Activated CD4-positive, alpha-beta T cell treated with anti-CD3 and anti-CD28 coated beads, Interleukin-2, amount 10 ng/mL, durations not matched to agents 7 days and 5 days (primary cell): ENCODE measurements at places on chromosomes 7 and 10. TPM values are rescaled to one million over a fixed set of nuclear protein-coding genes. Genes with fewer than 3 reads are reported as not detected.

DNA sequence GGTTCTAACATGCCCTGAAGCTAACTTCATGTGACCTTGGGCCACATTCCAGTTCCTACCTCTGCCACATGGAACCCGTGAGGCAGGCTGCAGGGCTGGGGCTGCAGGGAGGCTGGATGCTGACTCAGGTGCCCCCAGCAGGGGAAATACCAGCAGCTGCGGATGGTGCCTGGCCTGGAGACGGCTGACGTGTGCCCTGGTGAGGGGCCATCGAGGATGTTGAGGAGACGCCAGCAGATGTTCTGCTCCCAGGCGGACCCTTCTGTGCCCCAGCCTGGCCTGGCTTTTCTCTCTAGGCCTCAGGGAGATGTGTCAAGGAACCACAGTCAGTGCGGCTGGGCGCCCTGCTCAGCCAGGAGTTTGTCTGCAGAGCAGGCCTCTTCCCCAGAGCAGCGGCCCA, 8.8 kb downstream of the BAG3 start:
- no peak overlapping the region for H3K4me3 ChIP-seq
- no peaks in the 10 kb centered on the region for H3K27me3 ChIP-seq
- H3K36me3 ChIP-seq: peaks cover 17% of the 10 kb centered on the region
- no peak for DNase-seq
- H3K4me1 ChIP-seq: peaks cover 54% of the 10 kb centered on the region
- H3K27ac ChIP-seq: no peak overlapping the region

DNA sequence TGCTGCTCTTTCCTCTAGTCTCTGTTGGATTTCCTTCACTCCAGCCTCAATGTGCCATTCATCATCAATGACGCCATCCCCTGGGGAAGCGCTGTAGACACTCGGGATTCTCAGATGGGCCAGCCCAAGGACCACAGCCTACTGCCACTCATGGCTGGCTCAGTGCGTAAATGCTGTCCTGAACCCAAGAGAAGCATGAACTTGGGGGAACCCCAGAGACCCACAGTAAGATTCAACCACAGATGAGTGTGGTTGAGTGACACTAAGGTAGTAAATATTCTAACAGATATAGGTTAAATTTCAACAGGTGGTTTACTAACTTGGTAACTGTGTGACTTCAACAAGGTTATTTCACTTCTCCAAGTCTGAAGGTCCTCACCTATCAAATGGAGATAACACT, 304.1 kb downstream of the GRM8 start:
- H3K27me3 ChIP-seq: no peaks in the 10 kb centered on the region
- H3K27ac ChIP-seq: no peak overlapping the region
- H3K36me3 ChIP-seq: no peaks in the 10 kb centered on the region
- DNase-seq: no peak
- H3K4me1 ChIP-seq: no peaks in the 10 kb centered on the region

- DNase-seq: no peak
- H3K36me3 ChIP-seq: no peaks in the 10 kb centered on the region
- H3K4me3 ChIP-seq: no peak overlapping the region
- peaks cover 24% of the 10 kb centered on the region for H3K27me3 ChIP-seq
- no peaks in the 10 kb centered on the region for H3K4me1 ChIP-seq
These were observed 148.5 kb upstream of the AKR1E2 start for GRCh38 chr10:4677296-4678021.

GRCh38 chr7:2010551-2011265, 222.0 kb downstream of the MAD1L1 start:
- no peak overlapping the region for H3K27ac ChIP-seq
- no peaks in the 10 kb centered on the region for H3K4me1 ChIP-seq
- no peaks in the 10 kb centered on the region for H3K27me3 ChIP-seq
- no peak overlapping the region for H3K4me3 ChIP-seq
- no peak for DNase-seq
- H3K36me3 ChIP-seq: no peaks in the 10 kb centered on the region

- peaks cover 29% of the 10 kb centered on the region for H3K4me1 ChIP-seq
- no peak overlapping the region for H3K27ac ChIP-seq
- no peaks in the 10 kb centered on the region for H3K27me3 ChIP-seq
- no peak for DNase-seq
These were observed 5.5 kb downstream of the GTPBP10 start for GRCh38 chr7:90351987-90352386.

DNA sequence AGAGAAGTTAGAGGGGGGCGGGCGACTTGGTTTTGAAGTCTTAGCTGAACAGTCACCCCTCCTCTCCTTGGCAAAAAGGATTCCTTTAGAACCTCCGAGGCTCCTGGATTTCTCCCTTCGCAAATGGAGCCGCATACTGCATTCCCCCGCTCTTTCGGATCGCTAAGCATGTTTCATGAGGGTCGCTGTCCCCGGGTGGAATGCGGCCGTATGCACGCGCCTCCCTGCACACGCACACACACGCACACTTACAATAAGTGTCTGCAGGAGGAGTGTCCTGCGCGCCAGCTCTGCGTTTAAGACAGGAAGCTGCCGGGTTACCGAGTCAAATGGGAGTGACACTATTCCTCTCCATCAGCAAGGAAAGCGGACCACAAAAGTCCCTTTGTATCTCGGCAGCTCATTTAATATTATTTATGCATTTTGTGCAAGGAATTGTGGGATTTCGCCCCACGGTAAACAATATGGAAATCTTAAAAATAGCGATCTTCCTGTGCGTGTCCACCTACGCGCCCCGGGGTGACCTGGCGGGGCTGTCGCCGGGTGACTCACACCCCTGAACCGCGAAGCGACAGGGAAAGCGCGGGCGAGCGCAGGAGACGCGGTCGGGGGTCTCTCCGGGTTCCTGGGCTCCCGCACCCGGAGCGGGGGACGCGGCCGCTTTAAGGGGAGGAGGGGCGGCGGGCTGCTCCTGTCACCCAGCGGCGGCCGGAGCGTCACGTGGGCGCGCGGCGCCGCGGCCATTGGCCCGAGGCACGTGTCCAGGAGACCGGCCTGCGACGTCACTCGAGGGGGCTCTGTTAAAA, 988 bp upstream of the EN2 start:
- no peak for DNase-seq
- peak overlapping the region; percentile 71 for H3K27ac ChIP-seq
- H3K4me1 ChIP-seq: peaks cover 4% of the 10 kb centered on the region
- H3K36me3 ChIP-seq: no peaks in the 10 kb centered on the region

DNA sequence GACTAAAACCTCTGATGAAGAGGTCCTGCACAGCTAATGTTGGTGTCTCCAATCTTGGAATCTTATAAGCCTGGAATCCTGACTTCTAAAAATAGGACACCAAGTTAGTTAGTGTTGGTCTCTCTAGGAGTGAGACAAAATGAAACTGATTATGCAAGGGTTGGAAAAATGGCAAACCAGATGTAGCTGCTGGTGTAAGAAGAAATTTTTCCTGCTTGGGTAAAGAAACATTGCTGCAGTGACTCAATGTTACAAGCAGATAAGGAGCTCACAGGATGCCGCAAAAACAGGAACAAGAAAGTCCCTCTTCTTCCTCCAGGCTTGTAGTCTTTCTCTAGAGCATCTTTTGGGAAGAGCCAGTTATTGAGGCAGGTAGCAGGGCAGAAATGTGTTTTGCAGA, 449.0 kb downstream of the ETV1 start:
- H3K4me3 ChIP-seq: no peak overlapping the region
- no peaks in the 10 kb centered on the region for H3K36me3 ChIP-seq
- H3K27me3 ChIP-seq: no peaks in the 10 kb centered on the region
- no peak overlapping the region for H3K27ac ChIP-seq

DNA sequence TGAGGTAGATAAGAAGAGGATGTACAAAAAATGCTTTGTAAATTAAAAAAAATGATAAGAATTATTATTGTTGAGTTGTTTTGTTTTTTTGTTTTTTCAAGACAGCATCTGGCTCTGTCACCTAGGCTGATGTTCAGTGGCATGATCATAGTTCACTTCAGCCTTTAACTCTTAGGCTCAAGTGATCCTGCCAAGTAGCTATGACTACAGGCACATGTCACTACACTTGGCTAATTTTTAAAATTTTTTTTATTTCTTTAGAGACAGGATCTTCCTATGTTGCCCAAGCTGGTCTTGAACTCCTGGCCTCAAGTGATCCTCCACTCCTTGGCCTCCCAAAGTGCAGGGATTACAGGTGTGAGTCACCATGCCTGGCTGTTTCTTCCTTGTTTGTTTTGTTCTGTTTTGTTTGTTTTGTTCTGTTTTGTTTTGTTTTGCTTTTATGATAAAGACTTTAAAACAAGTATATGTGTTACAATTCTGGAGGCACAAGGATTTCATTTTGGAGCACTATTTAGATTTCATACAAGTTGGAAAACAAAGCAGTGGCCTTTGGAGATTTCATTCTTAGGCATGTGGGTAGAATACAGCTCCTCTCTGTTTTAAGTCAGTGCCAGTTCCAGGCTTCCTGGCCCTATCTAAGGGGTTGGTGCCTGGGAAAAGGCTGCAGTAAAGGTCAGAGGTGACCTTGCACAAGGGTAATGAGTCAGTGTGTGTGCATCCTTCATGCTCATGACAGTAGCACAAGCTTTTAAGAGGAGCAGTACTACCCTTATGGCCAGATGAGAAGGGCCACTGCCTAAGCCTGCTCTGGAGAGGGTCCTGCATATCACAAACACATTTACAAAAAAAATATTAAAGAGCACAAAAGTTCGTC, 17.9 kb downstream of the FGFBP3 start:
- peaks cover 18% of the 10 kb centered on the region for H3K27me3 ChIP-seq
- H3K4me1 ChIP-seq: peaks cover 9% of the 10 kb centered on the region
- no peaks in the 10 kb centered on the region for H3K36me3 ChIP-seq
- DNase-seq: no peak
- no peak overlapping the region for H3K4me3 ChIP-seq
- H3K27ac ChIP-seq: no peak overlapping the region

- H3K4me3 ChIP-seq: peak within 1 kb of the TSS; percentile 65
- peak; percentile 11 for DNase-seq
- peaks cover 61% of the 10 kb centered on the region for H3K27me3 ChIP-seq
- no peaks in the 10 kb centered on the region for H3K36me3 ChIP-seq
- no peak within 1 kb of the TSS for H3K27ac ChIP-seq
These were observed at the start of gene PARD3 for GRCh38 chr10:34815185-34816084. PARD3 (minus strand) TSS chr10:34815296; CDS start chr10:34814995, 301 bp downstream.

DNA sequence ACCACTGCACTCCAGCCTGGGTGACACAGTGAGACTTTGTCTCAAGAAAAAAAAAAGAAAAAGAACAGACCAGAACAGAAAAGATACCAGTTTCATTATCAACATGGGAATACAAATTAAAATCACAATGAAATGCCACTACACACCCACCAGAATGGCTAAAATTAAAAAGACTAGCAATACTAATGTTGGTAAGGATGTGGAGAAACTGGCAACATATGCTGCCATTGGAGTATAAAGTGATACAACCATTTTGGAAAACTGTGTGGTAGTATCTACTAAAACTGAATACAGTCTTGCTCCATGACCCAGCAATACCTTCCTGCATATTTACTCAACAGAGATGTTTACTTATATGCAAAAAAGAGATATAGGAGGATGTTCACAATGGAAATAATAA, 2.9 kb upstream of the RRP12 start:
- DNase-seq: no peak
- H3K27ac ChIP-seq: no peak overlapping the region
- H3K36me3 ChIP-seq: no peaks in the 10 kb centered on the region
- H3K4me1 ChIP-seq: peaks cover 27% of the 10 kb centered on the region
- no peaks in the 10 kb centered on the region for H3K27me3 ChIP-seq
- no peak overlapping the region for H3K4me3 ChIP-seq

- peaks cover 6% of the 10 kb centered on the region for H3K4me1 ChIP-seq
- DNase-seq: no peak
- H3K27ac ChIP-seq: no peak overlapping the region
- no peaks in the 10 kb centered on the region for H3K36me3 ChIP-seq
- peaks cover 12% of the 10 kb centered on the region for H3K27me3 ChIP-seq
These were observed 94.7 kb downstream of the SORBS1 start for GRCh38 chr10:95466436-95466835.

DNA sequence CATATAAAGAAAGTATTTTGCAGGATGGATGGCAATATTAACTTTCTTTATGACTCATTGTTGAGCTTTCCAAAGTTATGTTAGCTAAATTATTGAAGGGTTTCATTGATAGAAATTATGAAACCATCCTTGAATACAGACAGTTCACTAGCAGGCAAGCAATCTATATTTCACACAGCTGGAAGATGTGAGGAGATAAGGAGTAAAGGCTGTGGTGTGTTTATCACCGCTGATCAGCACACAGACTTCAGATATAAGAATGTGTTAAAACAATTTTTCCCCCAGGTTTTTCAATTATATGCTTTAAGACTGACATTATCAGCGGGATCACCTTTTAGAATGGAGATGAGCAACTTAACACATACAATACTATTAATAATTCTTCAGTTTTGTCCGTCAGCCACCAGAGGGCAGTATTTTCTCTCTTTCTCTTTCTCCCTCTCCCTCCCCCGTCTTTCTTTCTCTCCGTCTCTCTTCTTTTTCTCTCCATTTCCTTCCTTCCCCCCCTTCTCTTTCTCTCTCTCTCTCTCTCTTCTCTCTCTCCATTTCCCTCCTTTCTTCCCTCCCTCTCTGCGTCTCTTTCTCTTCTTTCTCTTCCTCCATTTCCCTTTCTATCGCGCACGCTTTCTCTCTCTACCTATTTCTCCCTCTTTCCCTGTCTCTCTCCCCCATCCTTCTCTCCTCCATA, 62.9 kb upstream of the FAM171A1 start:
- peak; percentile 62 for DNase-seq
- H3K4me1 ChIP-seq: peaks cover 4% of the 10 kb centered on the region
- H3K27me3 ChIP-seq: peaks cover 9% of the 10 kb centered on the region
- no peaks in the 10 kb centered on the region for H3K36me3 ChIP-seq
- peak overlapping the region; percentile 66 for H3K4me3 ChIP-seq

- no peaks in the 10 kb centered on the region for H3K27me3 ChIP-seq
- H3K4me3 ChIP-seq: no peak within 1 kb of the TSS
- no peaks in the 10 kb centered on the region for H3K36me3 ChIP-seq
- H3K27ac ChIP-seq: no peak within 1 kb of the TSS
These were observed at the start of gene LLCFC1 for GRCh38 chr7:142939226-142939910. LLCFC1 (plus strand) TSS chr7:142939484; CDS start chr7:142939622, 138 bp downstream.

DNA sequence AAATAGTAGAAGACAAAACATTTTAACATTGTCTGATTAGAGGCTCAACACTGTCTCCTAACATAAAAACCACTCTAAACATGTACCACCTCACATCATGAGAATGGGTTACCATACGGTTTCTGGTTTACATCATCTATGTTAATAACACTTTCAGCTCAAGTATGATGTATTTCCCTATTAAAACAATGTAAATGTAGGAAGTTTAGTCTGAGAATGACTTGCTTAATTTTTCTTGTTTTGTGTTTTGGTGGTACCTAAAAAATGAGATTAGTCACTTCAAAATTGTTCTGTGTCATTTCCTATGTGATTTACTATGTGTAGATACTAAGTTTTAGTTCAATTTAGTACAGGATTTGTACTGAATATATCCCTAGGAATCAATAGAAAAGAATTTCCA, 195.8 kb upstream of the SEMA3C start:
- no peaks in the 10 kb centered on the region for H3K4me1 ChIP-seq
- H3K4me3 ChIP-seq: no peak overlapping the region
- H3K27me3 ChIP-seq: no peaks in the 10 kb centered on the region
- no peak for DNase-seq

GRCh38 chr7:27478084-27478483, 184.6 kb downstream of the HIBADH start:
- DNase-seq: no peak
- no peaks in the 10 kb centered on the region for H3K27me3 ChIP-seq
- no peaks in the 10 kb centered on the region for H3K4me1 ChIP-seq
- no peak overlapping the region for H3K4me3 ChIP-seq
- H3K27ac ChIP-seq: no peak overlapping the region

Gene OIT3
- not detected for total RNA-seq

Gene MOGAT3
- total RNA-seq: not detected

Gene CUZD1
- total RNA-seq: 3.4 TPM

Gene AKR1D1
- total RNA-seq: not detected

Gene LLCFC1
- total RNA-seq: not detected
